Stimulated activated CD4-positive, alpha-beta T cell treated with anti-CD3 and anti-CD28 coated beads, TNF-alpha, amount 100 ng/mL, for 48 hours (primary cell): ENCODE measurements at places on chromosomes 16 and 17.

GRCh38 chr17:47376247-47376646 lies 52.5 kb downstream of the EFCAB13 start:
- DNase-seq = no peak

DNA sequence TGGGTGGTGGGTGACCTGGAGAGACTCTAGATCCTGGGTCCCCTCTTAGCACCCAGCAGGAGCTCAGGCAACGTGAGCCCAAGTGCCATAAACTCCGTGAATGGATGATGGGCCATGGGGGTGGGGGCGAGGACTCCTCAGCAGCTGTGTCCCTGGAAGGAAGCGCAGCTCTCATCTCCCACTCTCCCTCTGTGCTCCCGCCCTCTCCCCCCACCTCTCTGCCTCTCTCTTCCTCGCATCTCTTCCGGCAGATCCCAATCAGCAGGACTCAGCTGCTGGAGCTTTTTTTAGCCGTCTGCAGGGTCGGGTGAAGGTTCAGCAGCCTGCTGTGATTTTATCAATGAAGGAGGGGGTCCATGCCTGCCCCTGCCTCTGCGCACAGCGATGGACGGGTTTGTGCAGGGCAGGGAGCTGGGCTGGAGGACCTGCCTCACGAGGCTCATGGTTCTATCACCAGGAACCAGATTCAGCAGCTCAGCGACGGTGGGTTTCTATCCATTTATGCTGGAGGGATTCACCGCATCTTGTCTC lies 8.3 kb downstream of the CCR7 start:
- no peak for DNase-seq

DNA sequence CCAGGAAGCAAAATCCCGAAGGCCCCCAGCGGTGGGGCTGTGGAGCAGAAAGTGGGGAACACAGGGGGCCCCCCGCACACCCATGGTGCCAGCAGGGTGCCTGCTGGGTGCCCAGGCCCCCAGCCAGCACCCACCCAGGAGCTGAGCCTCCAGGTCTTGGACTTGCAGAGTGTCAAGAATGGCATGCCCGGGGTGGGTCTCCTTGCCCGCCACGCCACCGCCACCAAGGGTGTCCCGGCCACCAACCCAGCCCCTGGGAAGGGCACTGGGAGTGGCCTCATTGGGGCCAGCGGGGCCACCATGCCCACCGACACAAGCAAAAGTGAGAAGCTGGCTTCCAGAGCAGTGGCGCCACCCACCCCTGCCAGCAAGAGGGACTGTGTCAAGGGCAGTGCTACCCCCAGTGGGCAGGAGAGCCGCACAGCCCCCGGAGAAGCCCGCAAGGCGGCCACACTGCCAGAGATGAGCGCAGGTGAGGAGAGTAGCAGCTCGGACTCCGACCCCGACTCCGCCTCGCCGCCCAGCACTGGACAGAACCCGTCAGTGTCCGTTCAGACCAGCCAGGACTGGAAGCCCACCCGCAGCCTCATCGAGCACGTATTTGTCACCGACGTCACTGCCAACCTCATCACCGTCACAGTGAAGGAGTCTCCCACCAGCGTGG lies 6.5 kb downstream of the CBX2 start:
- DNase-seq = no peak

GRCh38 chr17:55577687-55578086 lies 66.4 kb upstream of the SMIM36 start:
- peak; percentile 16 for DNase-seq

DNA sequence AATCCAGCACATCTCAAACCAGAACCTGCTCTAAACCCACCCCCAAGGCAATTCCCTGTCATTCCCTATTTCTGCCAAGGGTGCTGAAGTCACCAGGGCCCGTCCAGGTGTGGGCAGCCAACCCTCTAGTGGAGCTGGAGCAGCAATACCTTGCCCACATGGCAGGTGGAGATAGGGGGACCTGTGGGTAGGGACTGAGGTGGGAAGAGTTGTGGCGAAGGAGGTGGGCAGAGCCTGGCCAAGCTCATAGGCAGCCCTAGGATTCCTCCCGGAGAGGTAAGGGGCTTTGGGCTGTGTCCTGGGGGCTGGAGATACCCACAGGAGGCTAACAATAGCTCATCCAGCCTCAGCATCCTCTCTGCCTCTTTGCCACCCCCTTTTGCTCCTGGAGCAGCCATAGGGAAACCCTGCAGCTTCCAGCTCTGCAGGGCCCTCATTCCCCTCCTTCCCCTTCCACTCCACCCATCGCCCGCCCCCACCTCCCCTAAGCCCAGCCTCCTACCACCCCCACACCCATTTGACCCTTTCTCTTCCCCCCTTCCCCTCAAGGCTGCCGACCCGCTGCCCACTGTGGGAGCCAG lies 30.4 kb upstream of the CRHR1 start:
- no peak for DNase-seq

GRCh38 chr16:2702871-2703745 lies 16.9 kb downstream of the PRSS27 start:
- DNase-seq = no peak

DNA sequence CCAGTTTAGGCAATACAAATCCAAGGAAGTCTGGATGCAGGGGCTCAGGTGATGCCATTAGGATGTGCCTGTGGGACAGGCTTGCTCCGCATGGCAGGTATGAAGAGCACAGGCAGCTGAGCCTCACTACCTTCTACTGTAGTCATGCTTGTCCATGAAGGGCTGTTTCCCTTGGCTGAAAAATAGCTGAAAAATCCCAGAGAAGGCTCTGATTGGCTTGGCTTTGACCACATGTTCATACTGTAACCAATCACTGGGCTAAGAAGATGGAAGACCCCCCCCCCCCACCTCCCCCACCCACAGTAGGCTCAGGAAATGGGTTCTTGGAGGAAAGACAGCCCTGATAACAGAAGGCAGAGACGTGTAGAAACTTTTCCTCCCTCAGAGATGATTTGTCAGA lies 66.5 kb upstream of the LGALS9 start:
- DNase-seq = no peak

- DNase-seq = no peak
Measured at GRCh38 chr17:54849660-54850059, 51.0 kb upstream of the TOM1L1 start.

DNA sequence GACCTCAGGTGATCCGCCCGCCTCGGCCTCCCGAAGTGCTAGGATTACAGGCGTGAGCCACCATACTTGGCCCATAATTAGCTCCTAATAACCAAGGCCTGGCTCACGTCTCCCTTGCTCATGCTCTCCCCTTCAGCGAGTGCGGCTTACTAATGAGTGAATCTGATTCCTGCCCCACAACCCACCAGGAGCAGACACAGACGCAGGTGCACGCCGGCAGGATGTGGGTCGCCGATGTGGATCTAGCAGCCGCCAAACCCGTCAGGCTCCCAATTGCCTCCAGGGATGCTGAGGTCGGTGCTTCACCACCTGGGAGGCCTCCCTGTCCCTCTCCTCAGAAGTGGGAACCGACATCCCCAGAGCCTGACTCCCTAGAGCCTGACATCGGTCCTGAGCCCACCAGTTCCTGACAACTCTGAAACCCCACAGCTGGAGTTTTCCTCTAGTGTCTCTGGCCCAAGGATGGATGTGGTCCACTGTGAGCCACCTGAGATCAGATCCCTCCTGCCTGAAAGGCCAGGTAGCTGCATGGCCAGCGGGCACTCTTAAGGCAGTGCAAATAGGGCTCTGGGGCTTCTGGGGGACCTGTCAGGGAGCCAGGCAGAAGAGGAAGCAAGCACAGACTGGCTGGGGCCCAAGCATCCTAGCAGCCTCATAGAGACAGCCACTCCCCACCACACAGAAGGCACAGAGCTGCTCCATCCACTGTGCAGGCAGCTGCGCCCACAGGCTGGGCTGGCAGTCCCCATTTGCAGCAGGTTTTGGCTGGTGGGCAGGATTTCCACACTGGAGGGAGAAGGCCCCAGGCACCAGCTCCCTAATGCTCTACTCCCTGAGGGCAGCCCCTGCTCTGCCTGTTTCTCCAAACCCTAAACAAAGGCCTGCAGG lies 10.8 kb downstream of the EXOC7 start:
- DNase-seq = no peak

- no peak for DNase-seq
Measured at GRCh38 chr17:30267625-30268024, 24.1 kb downstream of the BLMH start.

GRCh38 chr17:65886315-65887245 lies 305.4 kb downstream of the CEP112 start:
- DNase-seq = no peak

DNA sequence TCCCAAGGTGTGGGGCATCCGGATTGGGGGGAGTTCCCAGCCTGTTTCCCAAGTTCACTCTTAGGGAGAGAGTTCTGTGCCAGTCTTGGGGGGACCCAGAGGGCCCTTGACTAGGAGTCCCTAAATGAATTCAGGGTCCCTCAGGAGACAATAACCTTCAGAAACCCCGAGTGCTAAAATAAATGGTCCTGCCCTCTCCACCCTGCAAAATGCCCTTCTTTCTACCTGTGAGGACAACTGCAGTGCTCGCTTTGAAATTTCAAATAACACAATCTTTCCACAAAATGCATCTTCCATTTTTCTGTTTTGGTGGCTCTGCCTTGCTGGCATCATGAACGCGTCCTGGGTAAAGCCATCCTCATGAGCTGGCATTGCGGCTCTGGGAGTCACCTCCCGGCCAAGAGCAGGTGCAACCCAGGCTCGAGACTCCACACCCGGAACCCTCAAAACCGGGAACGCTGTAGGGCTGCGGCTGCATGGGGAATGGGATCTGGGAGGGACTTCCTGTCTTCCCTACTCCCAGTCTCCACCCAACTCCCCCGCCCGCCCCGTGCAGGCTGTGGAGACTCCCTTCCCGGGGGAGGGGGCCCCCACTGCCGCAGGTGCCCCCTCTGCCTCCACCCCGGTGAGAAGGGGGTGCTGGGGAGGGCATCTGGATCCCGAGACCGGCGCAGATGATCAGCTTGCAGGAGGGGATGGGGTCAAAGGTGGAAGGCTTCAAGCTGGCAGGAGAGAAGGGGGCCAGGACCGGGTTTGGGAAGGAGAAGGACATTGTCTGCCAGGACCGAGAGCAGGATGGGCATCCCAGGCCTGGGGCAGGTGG lies at the start of gene ZNF205:
ZNF205 (plus strand) TSS at position 529 of the 823 bp plus-strand sequence. CDS start 845 bp downstream, outside the sequence.
- no peak for DNase-seq

DNA sequence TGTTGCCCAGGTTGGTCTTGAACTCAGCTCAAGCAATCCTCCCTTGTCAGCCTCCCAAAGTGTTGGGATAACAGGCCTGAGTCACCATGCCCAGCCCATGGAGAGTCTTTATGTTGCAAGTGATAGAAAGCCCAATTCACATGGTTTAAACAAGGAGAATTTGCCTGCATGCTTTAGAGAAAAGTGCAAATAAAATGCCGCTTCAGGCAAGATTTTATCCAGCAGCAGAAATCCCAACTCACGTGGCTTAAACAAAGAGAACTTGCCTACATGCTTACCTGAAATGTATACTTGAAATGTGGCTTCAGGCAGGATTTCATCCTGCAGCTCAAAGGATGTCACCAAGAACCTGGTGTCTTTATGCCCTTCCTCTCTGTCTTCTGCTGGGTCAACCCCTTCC lies 28.8 kb upstream of the XYLT2 start:
- no peak for DNase-seq

- no peak for DNase-seq
Measured at GRCh38 chr16:1580956-1581355, 30.9 kb downstream of the IFT140 start.

- no peak for DNase-seq
Measured at GRCh38 chr16:66902648-66903543, 15.8 kb downstream of the CDH16 start.

DNA sequence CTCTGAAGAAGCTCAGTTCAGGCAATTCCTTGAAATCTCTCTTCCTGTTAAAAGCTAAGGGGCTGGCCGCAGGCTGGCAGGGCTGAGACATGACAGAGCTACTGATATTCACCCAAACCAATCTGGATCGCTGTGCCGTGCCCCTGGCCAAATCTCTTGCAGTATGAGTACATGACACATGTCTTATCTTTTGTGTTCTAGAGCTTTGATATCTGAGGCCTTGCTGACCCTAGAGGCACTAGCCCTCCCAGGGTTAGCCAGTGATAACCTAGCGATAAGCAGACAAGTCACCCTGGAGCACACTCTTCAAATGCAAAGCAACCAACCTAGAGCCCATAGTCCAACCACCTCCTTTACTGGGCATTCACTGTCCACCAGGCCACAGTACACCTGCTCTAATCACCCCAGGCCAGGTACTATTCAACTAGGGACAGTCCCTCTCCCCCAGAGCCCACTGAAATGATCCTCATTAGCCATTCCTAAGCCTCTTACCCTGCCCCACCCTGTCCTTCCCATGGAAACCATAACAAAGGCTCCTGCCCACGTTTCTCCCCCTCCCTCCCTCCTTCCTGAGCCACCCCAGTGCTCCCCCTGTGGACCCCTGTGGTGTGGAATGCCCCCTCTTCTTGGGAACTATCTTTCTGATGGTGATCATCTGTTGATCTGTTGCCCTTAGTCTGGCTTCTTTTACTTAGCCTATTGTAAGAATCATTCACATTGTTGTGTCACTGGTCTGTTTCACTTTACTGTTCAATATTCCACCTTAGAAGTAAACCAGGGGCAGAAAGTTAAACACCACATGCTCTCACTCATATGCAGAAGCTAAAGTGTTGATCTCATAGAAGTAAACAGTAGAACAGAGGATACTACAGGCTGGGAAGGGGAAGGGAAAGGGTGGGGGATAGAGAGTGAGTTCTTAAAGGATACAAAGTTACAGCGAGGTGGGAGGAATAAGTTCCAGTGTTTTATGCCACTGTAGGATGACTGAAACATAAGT lies 52.5 kb downstream of the TEKT5 start:
- DNase-seq = no peak

GRCh38 chr16:75111961-75112733 lies 4.4 kb downstream of the LDHD start:
- DNase-seq = no peak

GRCh38 chr16:79213214-79213613 lies 387.3 kb downstream of the MAF start:
- no peak for DNase-seq

GRCh38 chr16:10876799-10877341 lies at the start of gene CIITA:
CIITA (plus strand) TSS chr16:10877202; CDS start chr16:10877331, 129 bp downstream.
- no peak for DNase-seq

GRCh38 chr17:32266389-32267301 lies 1.0 kb downstream of the RHBDL3 start:
- DNase-seq = no peak

GRCh38 chr17:57016764-57017116 lies 38.8 kb downstream of the SCPEP1 start:
- DNase-seq = no peak

DNA sequence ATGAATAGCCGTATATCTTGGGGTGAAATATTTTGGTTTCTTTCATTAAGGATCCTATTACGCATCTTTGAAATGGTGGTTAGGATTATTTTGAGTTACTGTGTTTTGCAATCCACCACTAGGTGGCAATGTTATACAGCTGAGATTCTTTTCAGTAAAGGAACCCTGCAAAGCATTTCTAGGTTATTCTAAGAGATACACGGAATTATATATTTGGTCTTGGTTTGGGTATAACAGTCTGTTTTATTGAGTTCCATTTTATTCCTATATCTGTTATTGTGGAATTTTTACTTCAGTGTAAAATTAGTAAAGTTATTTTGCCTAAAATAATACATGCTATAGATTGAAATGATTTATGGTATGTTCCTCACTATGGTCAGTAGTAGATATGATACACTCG lies 62.9 kb upstream of the CPHXL start:
- no peak for DNase-seq

- no peak for DNase-seq
Measured at GRCh38 chr16:58124601-58124915, 4.6 kb downstream of the CFAP20 start.

GRCh38 chr17:37650419-37651003 lies 7.3 kb upstream of the DDX52 start:
- DNase-seq = no peak
